ENCODE measurements at places on chromosomes 2 and 18.

- DNase-seq, result no peak
Measured at GRCh38 chr2:2530334-2530733, 199.3 kb upstream of the MYT1L start.

DNA sequence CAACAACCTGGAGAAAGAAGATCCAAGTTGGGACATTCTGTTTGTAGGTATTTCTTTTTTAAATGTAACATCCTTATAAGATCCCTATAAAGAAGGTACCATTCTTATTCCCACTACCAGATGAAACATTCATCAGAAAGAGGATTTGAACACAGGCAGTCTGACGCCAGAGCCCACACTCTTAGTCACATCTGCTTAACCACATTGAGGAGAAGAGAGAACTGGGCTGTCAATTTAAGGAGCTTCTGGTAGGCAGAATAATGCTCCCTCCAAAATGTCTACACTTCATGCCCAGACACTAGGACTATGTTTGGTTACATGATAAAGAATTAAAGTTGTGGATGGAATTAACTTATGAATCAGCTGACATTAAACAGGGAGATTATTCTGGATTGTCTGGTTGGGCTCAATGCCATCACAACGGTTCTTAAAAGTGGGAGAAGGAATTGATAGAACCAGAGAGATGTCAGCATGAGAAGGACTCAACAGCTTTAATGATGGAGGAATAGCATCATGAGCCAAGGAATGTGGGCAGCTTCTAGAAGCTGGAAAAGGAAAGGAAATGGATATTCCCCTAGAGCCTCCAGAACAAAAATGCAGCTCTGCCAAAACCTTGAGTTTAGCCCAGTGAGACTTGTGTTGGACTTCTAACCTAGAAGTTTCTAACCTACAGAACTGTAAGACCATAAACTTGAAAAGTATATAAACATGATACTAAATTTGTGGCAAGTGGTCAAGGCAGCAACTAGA lies 82.2 kb downstream of the KLF7 start:
- DNase-seq, result no peak

GRCh38 chr2:220966636-220967035 lies 605.5 kb downstream of the EPHA4 start:
- no peak for DNase-seq

- DNase-seq, result no peak
Measured at GRCh38 chr2:239142806-239143205, 258.0 kb downstream of the HDAC4 start.

- DNase-seq, result no peak
Measured at GRCh38 chr2:194621945-194622344, 1035.1 kb upstream of the SLC39A10 start.

DNA sequence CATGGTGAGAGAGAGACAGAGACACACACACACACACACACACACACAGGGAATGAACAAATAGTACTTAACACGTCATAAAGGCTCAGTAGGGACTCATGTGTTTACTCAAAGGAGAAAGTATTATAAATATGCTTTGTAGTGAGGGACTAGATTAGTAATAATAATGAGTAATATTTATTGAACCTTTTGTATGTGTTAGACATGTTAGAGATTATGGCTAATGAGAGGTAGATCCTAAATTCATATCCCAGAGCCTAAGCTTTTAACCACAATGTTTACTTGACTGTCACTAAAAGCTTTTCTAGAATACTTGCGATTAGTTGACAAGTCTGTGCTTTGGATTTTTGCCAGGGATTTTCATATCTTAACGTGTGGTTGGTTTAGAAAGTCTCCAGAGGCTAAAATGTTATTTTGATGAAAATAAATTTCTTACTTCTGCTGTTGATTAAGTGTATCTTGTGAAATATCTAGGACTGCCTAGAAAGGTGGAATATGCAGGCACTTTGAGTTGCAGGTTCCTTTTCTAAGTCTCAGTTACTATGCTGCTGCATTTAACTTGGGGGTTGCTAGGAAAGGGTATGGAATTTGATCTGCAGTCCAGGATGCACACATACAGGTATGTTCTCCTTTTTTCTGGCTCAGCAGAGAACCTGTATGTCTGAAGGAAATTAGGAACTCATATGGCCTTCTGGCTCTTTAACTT lies 64.5 kb downstream of the UBR3 start:
- no peak for DNase-seq

DNA sequence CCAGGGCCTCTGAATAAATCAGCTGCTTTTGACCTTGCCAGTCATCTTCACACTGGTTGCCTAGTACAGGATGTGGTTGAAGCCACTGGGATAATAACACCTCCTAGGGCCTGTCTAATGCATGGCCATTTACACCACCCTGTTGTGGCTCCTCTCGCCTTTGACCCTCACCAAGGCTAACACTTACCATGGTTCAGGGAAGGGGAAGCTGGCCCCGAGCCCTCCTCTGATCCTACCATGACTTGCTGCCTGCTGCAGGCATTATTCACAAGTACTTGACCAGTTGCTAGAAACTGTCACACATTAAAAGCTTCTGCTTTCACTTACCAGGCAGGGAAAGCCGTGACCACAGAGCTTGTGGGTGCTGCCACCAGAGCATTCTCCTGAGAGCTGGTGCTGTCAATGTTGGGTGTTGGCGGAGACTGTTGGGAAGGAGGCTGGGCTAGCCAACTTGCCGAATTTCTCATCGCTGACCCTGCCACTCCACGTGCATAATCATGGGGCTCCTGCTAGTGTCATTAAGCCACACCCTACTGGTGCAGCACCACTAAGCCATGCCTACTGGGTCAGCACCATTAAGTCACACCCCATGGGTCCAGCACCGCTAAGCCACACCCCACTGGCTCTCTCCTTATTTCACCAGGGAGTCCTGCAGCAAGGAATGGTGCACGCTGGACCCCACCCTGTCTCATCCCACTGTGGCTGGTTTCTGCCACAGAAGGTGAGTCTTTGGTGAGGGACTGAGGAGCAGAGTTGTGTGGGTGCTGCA lies 47.0 kb upstream of the TTC39C start:
- DNase-seq, result peak; percentile 90

DNA sequence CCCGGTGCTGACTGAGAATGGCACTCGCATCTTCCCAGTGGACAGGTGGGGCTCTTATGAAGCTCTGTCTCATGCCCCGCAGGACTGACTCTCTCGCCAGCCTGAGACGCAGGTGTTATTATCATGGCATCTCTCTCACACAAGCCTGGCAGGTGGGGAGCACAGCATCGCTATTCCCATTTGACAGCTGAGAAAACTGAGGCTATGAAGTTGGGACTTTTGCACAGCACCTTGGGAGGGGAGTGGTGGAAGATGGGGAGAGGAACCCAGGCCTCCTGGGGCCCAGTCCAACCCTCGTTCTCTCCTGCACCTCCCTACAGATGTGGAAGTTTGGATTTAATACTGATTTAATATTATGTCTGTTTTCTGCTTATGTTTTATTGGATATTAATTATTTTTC lies 9.0 kb upstream of the NTSR2 start:
- DNase-seq, result no peak

- DNase-seq, result no peak
Measured at GRCh38 chr2:12602661-12603060, 114.1 kb upstream of the TRIB2 start.

DNA sequence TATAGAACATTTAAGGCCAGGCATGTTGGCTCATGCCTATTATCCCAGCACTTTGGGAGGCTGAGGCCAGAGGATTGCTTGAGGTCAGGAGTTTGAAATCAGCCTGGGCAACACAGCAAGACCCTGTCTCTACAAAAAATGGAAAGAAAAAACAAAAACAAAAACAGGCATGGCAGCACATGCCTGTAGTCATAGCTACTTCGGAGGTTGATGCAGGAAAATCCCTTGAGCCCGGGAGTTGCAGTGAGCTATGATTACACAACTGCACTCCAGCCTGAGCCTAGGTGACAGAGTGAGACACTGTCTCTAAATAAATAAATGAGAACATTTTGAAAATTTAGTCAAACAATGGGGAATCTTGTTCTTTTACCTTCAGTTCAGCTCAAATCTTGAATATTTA lies 12.1 kb upstream of the YES1 start:
- no peak for DNase-seq

GRCh38 chr18:63881851-63882250 lies 5.7 kb upstream of the SERPINB2 start:
- peak; percentile 51 for DNase-seq

GRCh38 chr2:88880441-88880953 lies 189.0 kb downstream of the RPIA start:
- DNase-seq, result peak; percentile 63

DNA sequence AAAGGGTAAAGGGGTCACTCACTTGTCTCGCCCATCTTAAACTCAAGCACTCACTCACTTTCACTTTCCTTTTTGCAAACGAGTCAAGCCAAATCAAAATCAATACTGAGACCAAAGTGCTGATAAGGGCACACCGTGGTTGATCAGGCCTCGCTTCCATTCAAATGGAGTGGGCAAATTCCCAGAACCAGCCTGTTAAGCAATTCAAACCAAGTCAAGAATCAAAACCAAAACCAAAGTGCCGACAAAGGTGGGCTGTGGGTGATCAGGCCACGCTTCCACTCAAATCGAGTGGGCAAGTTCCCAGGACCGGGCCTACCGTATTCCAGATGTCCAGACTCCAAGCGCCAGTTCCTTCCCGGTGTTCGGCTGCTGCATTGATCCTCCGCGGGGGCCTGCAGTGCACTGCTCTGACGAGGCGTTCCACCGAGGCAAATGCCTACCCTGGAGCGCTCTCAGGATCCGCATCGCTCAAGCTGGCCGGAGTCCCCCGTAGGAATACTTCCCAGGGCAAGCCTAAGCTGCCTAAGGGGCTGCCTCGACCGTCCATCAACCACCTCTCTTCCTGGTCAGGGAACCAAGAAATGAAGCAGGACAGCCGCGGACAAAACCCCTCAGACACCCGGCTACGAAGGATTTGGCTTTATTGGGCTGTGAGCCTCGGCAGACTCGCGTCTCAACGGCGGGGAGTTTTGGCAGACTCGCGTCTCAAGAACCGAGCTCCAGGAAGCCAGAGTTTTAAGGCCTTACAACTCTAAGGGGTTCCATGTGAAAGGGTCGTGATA lies 89.9 kb upstream of the SLC1A4 start:
- no peak for DNase-seq

- no peak for DNase-seq
Measured at GRCh38 chr2:39668576-39669080, 2.9 kb downstream of the TMEM178A start.

DNA sequence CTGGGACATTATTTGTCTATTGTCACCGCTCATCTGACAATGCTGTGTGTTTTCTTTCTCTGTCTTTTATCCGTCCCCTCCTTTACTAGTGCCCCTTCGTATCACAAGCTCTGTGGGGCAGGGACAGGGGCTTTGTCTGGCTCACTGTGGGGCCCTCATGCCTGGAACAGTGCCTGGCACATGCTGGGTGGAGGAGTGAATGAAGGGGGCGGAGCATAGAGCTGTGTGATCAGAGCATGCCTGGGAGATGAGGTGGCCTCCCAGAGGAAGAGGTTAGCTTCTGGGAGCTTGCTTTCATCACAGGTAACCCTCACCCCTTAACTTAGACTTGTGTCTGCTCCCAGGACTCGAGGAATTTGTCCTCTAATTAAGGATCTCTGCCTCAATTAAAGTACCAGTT lies 16.4 kb downstream of the MTCL1 start:
- DNase-seq, result no peak

DNA sequence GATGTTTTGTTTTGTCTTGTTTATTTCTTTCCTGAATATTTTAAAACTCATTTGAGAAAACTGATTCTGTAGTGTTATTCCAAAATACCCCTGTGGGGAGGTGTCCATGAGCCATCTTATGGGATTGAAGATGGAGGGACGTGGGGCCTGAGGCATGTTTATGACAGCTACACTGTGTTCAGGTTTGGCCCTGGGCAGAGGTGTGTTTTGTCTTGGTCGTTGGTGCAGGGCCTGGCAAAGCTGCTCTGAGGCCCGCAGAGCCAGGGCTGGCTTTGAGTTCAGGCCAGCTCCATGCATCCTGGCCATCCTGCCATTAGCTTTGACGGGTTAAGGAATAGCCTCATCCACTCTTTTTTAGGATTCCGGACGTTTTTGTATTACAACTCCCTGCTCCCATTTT lies 68.9 kb downstream of the TMEM18 start:
- DNase-seq, result no peak

GRCh38 chr2:61177727-61178549 lies 15.9 kb downstream of the C2orf74 start:
- peak; percentile 37 for DNase-seq

DNA sequence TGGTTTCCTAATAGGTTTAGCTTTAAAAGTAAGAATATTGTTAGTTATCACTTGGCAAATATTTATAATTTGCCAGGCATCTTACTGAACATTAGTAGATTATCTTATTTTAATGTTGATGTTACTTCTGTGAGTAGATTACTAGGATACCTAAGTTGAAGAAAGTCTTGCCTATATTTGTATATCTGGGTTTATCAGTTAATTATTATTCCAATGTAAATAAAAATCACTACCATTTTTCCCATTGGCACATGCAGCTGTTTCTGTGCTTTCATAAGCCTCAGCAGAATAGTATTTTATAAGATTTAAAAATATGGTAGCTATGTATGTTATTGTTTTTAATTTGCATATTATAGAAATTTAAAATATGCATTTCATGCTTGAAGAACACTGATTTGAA lies 16.3 kb upstream of the TRIM43B start:
- DNase-seq, result no peak

- DNase-seq, result no peak
Measured at GRCh38 chr2:74538881-74539339, 9.2 kb downstream of the HTRA2 start.

- peak; percentile 28 for DNase-seq
Measured at GRCh38 chr2:66495788-66496640, 61.1 kb downstream of the MEIS1 start.

DNA sequence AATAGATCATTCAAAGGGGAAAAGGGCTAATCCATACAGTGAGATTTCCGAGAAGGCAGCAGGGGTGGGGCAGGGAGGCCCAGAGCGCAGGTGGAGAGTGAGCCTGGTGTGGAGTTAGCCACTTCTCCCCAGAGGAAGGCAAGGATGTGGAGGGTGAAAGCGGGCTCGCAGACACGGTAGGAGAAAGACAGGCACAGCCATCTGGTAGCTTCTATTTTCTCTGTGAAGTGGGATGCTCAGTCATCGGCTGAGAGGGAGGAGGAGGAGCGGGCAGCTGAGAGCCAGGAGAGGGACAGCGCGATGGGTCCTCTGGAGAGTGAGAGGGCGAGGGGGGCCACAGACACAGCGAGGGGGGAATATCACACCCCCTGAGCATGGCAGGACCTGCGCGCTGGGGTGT lies 153.3 kb upstream of the NDUFV2 start:
- no peak for DNase-seq

- DNase-seq, result no peak
Measured at GRCh38 chr2:118609138-118609537, 238.3 kb downstream of the EN1 start.

- no peak for DNase-seq
Measured at GRCh38 chr18:69401972-69402532, 1.4 kb downstream of the DOK6 start.

DNA sequence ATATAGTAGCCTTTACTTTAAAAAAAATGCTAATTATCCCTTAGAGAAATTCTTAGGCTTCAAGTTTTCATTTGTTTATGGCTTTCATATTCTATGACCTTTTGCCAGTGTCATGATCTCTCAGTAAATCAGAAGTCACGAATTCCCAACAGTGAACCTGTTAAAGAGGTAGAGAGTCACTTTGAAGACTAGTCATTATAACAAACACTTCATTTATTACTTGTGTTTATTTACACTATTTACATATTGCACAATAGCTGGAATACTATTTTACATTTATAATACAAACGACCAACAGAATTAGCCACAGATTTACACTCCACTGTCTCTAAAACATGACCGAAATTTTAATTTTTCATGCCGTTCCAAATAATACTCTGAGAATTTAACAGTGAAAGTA lies 8.5 kb downstream of the ALKAL2 start:
- DNase-seq, result no peak

GRCh38 chr2:23681356-23682140 lies 245.4 kb downstream of the ATAD2B start:
- DNase-seq, result no peak

- DNase-seq, result no peak
Measured at GRCh38 chr2:26754972-26755670, 9.0 kb upstream of the SLC35F6 start.
